ENCODE measurements at places on chromosomes 5 and 9.

DNA sequence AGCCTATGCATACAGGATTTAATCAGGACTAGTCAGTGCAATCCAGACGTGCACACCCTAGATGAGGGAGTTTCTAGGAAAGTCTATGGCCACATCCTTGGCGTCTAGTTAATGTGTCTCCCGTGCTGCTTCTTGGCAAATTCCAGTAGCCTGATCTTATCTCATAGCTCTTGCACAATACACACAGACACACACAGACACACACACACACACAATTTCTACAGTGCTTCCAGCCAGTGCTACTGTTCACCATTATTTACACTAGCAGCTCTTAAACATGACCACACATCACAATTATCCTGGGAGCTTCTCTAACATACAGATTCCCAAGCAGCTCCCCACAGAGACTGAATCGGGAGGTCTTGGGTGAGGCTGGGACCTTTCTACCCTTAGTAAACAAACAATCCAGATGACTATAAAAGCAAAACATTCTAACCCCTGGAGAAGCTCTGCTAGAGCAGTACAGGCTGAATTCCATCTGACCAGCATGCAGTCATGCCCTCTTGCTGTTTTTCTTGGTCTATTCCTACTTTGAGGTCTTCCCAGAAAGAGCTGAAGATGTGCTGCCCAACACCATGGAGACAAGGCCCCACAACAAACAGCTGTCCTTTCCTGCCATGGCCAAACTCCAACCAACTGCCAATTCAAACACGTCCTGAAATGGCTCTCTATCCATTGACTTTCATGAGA lies 236.6 kb downstream of the DEPDC1B start:
- DNase-seq = peak; percentile 26

GRCh38 chr5:57349214-57349613 lies 133.4 kb downstream of the ACTBL2 start:
- no peak for DNase-seq

DNA sequence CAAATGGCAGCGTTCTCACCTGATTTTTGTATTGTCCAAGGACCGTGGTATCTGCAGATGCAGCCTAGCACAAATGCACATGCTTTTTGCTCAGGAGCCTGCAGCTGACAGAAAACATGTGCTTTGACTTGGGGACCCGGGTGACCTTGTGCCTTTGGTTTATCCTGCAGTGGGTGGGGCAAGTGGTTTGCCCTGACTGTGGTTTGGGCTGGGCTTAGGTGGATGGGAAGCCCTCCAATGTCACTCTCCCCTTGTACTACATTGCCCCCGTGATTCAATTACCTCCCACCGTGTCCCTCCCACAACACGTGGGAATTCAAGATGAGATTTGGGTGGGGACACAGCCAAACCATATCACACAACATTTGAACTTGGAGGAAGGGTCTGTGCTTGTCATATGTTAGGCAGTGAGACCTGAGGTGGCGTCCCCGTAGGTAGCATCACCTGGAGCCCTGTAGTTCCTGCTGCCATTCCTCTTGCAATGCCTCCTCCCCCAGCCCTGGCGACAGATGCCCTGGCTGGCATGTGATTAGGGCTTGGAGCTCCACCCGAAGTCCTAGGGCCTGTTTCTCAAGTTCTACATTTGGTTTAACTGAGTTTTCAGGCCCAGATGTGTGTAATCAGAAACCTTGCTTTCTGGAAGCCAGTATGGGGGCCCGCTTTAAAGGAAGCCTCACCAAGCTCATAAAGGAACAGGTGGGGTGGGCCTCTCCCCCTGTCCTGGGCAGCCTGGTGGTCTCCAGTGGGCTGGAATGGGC lies 2.1 kb downstream of the ANKRD33B start:
- no peak for DNase-seq

GRCh38 chr9:19405771-19406170 lies 3.0 kb upstream of the ACER2 start:
- DNase-seq = no peak

DNA sequence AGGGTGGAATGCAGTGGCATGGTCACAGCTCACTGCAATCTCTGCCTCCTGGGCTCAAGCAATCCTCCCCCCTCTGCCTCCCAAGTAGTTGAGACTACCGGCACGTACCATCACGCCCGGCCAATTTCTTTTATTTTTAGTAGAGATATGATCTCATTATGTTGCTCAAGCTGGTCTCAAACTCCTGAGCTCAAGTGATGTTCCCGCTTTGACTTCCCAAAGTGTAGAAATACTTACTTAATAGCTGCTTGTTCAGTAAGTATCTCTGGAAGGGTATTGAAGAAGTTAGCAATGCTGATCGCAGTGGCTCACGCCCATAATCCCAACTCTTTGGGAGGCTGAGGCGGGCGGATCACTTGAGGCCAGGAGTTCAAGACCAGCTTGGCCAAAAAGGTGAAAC lies 35.7 kb upstream of the PLIN2 start:
- DNase-seq = no peak

DNA sequence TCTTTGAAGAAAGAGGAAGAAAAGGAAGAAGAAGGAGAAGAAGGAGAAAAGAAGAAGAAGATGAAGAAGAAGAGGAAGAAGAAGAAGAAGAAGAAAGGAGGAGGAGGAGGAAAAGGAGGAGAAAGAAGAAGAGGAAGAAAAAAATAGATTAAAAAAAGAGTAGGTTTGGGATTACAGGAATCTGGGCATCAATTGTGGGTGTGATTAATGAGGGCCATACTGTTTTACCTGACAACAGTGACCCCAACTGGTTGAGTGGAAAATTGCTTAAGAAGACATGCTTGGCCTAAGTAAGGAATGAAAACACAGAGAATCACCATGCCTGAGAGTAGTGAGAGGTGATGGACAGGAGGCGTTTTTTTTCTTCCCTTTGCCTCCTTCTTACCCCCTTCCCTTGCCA lies 114.6 kb downstream of the FAM170A start:
- DNase-seq = peak; percentile 36

DNA sequence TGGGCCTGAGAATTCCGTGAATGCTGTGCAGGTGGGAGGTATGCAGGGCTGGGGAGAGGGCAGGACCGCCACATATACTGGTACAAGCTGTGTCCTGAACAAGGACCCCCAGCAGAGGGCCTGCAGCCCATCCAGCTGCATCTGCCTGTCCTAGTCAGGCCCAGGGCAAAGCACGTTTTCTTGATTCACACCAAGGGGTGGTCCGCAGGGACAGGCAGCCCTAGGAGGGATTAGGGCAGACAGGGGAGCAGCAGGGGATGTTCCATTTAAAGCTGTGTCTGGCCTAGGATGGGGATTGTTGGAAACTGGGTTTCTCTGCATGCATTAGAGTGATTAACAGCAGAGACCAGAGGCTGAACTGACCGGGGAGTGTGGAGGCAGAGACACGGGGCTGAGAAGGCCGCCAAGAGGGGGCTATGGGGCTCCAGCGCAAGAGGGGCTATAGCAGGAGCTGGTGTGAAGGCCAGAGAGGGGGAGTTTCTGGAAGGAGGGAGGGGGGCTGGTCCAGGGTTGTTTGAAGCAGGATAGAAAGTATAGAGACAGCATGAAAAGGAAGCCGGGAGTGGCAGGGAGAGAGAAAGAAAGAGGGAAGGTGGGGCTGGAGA lies 2.7 kb downstream of the GRM6 start:
- no peak for DNase-seq

- no peak for DNase-seq
Observed at GRCh38 chr5:42270771-42271170, 152.5 kb upstream of the GHR start.

DNA sequence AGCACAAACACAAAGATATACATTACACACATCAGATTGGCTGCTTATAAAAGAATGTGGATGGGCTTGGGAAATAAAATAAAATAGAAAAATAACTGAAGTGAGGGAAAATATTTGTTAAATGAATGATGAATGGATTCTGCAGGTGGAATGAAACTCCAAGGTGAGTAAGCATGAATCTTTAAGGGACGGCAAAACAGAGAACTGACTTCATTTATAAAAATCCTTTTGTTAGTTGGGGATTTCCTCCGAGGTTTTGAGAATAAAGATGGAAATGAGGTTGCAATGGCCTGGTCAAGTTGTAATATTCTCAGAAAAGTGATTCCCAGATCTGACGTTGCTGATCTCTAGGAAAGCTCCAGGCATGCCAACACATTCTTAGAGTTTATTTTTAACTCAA lies 20.9 kb upstream of the SEMA6A start:
- no peak for DNase-seq

GRCh38 chr5:56346741-56347535 lies 113.8 kb upstream of the ANKRD55 start:
- DNase-seq = no peak

- DNase-seq = no peak
Observed at GRCh38 chr9:124616961-124617360, 109.8 kb upstream of the NR5A1 start.

DNA sequence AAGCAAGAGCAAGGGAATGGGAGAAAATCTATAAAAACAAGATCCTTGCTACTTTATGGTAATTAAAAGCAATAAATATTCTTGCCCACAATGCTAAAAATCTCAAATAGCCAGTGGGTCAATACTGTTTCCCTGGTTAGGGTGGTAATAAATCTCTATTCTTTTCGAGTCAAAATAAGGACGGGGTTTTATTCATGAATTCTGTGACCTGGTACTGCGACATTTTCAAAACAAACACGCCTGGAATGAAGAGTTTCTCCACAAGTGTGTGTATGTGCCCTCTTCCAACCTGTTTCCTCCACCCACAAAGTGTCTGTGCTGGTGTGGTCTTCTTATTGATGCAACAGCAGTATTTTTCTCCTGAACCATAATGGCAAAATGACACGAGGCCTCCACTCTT lies 358.8 kb upstream of the BRINP1 start:
- DNase-seq = no peak

DNA sequence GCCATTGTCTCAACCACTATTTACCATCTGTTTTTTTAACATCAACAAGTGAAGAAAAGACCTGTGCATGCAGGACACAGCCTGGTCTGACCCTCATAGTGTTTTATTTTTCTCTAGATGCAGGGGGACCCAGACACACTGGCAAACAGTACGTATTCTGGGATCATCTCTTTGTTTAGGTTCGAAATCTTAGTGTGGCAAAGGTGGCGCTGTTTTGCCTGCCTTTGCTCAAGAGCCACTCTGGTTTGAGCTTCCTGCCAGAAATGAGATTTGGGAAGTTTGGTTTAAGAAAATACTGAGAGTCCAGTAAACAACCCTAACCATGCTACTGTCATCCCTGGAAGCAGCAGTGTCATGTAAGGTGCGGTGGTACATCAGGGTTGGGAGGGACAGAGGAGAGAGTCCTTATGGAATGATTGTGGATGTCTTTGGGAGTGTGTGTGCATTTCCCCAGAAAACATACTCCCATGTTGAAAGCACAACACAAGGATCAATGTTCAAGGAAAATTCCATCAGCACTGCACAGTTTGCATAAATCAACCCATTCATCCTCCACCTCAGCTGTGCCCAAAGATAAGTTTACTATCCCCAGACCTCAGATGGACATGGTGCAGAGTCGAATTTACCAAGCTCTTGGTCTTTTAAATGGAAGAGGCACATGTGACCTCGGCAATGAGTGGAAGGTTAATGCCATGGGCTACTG lies 34.0 kb upstream of the FLT4 start:
- no peak for DNase-seq

DNA sequence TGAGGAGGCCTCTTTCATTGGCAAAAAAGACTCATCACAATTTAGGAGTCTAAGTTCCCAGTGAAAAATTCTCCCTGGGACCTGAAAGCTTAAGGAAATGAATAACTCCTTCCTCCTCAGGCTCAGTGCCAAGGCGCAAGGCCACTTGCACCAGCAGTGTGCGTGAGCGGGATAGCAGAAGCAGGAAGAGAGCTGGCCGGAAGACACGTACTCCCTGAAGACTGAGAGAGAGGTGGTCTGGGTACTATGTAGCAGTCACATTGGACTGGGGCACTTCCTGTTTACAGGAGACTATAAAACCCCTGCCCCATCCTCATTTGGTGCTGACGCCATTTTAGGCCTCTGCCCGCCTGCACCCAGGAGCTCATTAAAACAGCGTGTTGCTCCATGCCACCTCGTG lies 66.3 kb upstream of the IL33 start:
- no peak for DNase-seq

- peak; percentile 60 for DNase-seq
Observed at GRCh38 chr5:150461231-150461630, 11.7 kb upstream of the RPS14 start.

DNA sequence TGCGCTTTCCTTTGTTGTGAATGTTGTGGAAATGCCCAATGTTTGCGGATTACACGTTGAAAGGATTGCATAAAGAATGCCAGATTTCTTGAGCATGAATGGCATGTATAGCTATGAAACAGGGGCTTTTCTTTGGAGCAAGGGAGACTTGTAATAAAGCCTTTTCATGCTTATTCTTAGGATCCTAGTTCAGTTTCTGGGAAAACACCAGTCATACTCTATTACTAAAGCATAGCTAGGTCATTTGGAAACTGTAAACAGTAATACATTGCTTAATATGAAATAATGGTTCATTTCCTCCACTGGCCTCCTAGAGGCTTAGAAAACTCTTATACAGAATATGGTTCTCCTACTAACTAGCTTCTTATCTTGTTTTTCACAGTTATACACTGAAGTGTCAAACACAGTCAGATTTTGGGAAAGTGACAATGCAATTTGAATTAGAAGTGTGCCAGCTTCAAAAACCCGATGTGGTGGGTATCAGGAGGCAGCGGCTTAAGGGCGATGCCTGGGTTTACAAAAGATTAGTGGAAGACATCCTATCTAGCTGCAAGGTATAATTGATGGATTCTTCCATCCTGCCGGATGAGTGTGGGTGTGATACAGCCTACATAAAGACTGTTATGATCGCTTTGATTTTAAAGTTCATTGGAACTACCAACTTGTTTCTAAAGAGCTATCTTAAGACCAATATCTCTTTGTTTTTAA lies 104.2 kb downstream of the MELK start:
- peak; percentile 6 for DNase-seq

- DNase-seq = peak; percentile 5
Observed at GRCh38 chr9:708182-708550, 133.3 kb upstream of the DMRT1 start.

DNA sequence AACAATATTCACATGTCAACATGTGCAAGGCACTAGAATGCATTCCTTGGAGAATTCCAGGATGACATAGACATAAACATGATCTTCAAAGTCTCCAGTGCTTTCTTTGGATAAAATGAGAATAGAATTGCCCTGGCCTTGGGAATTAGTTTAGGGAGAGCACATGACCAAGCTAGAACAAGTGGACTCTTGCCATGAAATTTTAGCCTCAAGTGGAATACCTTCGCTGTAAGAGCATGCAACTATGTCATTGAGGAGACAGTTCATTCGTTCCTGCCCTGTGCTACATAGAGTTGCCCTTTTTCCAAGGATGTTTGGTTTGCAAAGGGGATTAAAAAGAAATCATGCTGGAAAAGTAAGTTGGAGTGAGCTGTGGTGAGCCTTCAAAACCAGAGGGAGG lies 42.7 kb downstream of the ZFAND5 start:
- DNase-seq = no peak

GRCh38 chr5:10745133-10745532 lies 15.9 kb downstream of the DAP start:
- DNase-seq = no peak

- no peak for DNase-seq
Observed at GRCh38 chr9:133682818-133683585, 46.8 kb downstream of the DBH start.

DNA sequence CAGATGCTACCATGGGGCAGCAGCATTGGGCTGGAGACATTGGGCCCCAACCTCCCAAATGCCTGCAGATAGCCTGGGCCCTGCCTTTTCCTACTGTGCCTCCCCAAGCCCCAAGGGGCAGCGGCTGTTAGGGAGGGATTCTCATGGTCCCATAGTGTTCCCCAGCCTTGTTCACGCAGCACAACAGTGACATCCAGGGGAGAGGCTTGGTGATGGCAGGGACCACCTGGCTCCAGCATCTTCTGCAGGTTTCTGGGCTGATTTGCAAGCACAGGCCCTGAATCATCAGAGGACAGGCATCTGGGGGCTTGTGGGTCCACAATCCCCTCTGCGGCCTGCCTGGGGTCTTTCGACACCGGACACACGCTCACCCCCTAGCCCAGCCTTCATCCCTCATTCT lies 354.6 kb downstream of the SLIT3 start:
- DNase-seq = no peak
